Esophagus squamous epithelium (tissue), 5 donors: ENCODE measurements at places on chromosomes 2 and 18.
A peak's percentile ranks its signal among the peaks of the same experiment; 100 is the strongest.

DNA sequence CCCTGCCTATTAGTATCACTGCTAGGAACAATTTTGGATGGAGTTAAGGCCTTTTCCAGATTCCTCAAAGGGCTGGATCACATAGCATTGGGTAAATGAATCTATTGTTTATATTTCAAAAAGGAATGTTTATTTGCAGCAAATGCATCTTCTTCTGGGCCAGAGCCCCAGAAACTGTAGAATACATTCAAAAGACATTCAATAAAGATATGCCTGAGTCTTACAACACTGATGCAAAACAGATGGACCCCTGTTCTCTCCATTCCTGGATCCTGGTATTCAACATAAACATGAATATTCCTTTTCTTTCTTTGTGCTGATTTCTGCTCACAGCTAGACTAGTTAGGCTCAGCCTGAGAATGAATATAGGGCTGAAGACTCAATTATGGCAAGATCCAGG, 227.2 kb upstream of the KLHL29 start:
- DNase-seq = no peak

GRCh38 chr2:151918308-151918707, 90.1 kb upstream of the ARL5A start:
- DNase-seq = no peak

DNA sequence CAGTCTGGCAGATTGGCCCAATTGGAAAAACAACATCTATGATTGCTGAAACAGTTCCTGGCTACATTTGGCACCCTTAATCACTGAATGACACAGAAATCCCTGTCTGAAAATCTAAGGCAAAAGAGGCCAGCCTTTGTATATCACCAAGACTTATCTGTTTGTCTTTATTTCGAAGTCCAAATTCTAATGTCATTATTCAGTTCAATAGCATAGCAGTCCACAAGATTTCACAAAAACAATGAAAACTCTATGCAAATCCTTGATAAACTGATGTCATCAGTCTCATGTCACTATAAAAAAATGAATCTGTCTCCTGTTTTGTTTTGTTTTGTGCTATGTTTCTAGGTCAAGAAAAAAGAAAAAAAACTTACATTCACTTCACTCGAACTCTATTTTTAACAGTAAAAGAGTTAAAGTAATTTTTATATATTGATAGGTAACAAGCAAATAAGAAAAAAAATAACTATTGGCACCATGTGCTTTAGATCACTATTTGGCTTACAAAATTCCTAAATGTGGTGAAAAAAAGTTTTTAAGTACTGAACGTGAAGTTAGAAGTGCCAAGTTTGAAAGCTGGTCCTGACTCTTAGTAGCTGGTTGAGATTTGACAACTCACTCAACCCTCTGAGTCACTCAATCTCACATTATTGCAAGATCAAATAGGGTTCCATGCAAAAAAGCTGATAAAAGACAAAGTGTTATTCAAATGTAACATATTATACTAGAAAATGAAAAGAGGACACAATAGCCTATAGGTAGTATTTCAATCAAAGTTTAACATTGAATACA, 359.3 kb downstream of the IRS1 start:
- DNase-seq = no peak

GRCh38 chr2:136310797-136311603, 193.1 kb upstream of the CXCR4 start:
- no peak for DNase-seq

GRCh38 chr2:71822463-71822862, 325.2 kb downstream of the CYP26B1 start:
- no peak for DNase-seq

DNA sequence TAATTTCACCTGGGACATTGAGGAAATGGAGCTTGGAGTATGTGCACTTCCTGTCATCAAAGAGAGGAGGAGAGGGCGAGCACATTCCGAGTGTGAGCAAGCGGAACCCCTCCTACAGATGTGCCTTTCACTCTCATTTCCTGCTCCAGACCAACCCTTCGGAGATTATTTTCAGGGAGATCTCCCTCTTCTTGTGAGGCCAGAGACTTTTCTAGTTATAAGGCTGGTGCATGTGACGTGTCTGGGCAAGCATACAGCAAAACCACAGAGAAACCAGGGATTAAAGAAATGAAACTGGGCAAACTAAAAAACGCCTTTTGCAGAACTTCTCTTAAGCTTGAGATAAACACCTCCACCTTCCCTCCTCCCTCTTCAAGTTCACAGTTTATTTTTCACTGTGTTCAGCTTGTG, 409.2 kb upstream of the TCF4 start:
- no peak for DNase-seq

GRCh38 chr2:11344956-11345677, 681 bp upstream of the ROCK2 start:
- DNase-seq = no peak

- no peak for DNase-seq
These were observed 208.3 kb downstream of the NDUFA10 start for GRCh38 chr2:239816576-239817467.

GRCh38 chr2:75321599-75321922, 122.2 kb upstream of the TACR1 start:
- no peak for DNase-seq

DNA sequence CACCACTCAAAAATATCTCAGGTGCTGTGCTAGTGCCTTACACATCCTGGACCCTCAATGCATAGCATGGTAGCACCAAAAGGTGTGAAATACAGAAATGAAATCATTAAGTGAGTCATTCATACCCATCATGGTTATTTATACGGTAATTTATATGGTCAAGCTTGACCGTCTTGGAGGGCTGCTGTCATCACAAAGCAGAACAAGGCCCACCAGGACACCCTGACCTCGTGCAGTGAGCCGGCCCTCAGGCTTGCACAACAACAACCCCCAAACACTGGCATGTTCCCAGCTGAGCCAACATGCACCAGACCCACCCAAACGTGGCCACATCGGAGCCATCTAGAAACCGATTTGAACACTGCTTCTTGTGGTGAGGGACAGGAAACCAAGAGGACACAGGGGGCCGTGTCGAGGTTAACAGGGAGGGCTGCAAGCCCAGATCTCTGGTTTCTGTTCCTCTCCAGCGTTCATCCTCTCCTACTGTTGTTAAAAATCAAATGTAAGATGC, 378.5 kb upstream of the ID2 start:
- DNase-seq = peak; percentile 53

DNA sequence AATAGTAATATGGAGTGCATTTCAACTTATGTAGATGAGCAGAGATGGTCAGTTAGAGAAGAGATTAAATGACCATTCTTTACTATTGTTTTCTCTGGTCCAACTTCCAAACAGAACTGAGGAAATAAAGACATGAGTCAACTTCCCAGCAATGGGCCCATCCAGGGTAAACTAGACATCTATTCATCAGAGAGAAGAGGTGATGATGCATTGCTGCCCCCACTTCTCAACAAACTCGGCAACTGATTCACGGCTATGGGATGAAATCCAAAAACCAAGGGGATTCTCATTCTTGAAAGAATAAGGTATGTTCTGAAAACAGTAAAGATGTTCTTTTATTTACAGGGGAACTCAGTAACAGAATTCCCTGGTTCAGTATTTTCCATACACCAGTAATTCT, 190.7 kb downstream of the RDH14 start:
- DNase-seq = no peak

- no peak for DNase-seq
These were observed 94.8 kb upstream of the KCNJ3 start for GRCh38 chr2:154603682-154604081.

- no peak for DNase-seq
These were observed 33.9 kb downstream of the ADCY3 start for GRCh38 chr2:24886126-24886501.

- no peak for DNase-seq
These were observed 8.0 kb upstream of the SF3B1 start for GRCh38 chr2:197442857-197443256.

DNA sequence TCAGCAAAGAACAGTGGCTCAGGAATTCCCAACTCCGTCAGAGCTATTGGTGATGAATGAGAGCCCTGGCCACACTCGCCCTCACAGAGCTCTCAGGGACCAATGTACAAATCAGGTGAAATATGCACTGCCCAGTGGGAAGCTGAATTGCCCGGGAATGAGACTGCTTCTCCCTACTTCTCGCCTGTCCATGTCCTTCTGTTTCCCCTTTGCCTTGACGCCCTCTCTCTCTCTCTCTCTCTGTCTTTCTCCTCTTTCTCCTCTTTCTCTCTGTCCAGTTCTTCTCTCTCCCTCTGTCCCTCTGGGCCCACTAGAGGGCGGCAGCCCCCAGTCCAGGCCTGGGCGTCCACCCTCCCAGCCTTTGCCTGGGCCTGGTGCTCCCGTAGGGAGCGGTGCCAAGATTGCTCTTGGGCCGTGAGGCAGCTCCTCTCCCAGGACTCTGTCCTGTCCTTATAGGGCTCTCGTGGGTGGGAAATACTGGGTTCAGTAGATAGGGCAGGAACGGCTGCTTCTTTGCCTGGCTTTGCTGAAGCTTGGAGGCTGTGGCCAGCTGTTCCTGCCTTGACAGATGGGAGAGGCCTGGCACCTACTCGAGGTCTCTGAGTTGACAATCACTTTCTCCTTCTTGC, 28.4 kb upstream of the PUM2 start:
- DNase-seq = no peak

DNA sequence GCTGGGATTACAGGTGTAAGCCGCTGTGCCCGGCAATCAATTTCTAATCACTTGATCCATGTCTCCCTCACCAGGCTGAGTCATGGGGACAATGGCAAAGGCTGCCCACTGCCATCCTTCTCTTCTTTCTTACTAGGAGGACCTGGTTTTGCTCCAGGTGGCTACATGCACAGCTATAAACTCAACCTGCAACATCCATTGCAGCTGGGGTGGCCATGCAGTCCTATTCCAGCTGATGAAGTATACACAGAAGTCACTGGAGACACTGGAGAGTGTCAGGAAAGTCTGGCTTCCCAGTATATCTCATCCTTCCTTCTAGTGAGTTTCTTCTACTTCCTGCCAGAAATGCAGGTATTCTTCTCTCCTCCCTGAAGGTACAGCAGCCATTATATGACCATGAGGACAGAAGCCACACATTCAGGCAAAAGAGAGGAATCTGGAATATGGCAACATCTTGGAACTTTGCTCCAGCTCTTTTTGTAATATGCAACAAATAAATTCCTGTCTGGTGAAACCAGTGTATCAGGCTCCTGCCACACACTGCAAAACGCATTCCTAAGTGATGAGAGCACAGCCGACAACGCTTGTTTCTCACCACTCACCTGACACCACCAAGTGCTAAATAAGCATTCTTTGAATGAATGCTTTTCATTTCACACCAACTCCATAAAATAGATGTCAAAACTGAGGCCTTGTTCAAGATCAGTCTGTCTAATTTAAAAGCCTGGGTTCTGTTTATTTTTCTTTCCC, 32.3 kb downstream of the SCTR start:
- DNase-seq = no peak

- no peak for DNase-seq
These were observed 65.2 kb upstream of the RNF152 start for GRCh38 chr18:61957801-61958516.

GRCh38 chr2:107338059-107338458, 452.1 kb upstream of the ST6GAL2 start:
- no peak for DNase-seq

DNA sequence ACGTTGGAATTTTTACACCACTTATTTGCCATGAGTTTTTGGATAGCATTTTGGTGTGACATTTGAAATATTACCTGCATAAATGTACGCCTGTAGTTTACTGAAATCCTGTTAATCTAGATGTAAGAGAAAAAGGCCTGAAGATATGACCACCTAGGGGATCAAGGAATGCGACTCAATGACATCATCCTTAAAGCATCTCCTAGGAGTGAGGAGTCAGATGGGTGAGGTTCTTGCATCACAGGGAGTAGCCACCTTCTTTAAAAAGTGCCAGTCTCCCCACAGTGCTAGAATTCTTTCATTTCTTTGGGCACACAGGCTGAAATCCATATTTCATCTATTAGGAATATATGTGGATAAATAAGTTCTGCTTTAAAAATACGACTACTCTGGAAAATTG, 34.5 kb downstream of the ADCYAP1 start:
- DNase-seq = no peak

GRCh38 chr2:135066710-135067109, 14.6 kb downstream of the RAB3GAP1 start:
- no peak for DNase-seq

DNA sequence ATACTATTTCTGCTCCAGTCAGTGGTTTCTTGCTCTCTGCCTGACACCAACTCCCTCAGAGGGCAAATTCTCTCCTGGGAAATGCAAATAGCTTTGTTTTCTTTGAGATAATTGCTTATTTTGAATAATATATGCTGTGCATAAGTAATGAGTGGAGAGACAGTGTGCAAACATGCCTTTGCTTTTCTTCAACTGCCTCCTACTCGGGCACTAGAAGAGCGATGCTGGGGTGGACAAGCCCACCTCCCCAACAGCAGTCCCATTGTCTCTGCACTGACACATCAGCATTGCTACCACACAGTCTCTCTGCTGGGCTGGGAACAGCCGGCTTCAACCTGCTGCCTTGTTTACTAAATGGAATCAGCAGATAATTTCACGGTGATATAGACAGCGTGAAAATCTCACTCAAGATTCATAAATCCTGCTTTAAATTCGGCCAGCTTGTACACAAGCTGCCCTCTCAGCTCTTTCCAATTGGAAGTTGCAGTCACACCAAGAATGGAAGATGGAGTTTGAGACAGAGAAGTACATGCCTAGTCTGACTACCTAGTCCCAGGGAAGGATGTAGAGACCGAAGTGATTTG, 694.5 kb downstream of the TDRD15 start:
- no peak for DNase-seq

GRCh38 chr2:115303-115702, 69.0 kb upstream of the FAM110C start:
- no peak for DNase-seq

- peak; percentile 1 for DNase-seq
These were observed 112.7 kb upstream of the TACR1 start for GRCh38 chr2:75311993-75312392.

DNA sequence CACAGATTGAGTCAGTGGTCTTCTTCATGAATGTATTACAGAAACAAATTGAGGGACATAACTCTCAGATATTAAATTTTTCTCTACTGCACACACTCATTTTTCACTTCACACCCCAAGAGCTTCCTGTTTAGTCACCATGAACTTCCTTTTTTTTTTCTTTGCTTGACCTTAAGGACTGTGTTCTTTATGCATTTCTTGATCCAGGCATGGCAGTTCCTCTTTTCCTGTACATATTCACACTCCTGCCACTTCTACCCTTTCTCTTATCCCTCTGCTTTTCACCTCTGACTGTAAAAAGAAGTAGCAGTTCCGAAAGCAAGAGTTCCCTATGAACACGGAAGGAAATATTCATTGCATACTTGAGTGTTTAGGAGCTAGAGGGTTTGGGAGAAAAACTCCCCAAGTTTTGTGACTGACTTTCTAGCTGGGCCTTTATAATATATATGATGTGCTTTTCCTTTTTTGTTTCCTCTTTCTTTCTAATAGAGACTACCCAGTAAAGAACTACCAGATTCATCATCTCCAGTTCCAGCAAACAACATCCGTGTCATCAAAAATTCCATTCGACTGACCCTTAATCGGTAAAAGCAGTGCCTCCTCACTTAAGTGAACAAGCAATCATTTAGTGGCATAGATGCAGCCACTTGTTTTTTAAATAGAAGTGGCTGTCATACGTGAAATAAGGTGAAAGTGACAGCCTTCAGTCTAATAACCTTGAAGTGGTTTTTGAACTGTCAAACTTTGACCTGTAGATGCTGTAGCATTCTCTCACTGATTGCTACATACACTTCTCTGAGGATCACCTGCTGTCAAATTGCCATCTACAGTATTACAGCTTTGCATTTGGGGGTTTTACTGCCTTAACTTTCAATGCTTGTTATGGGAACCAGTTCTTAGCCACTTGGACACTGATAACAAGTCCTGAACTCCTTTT, 40.8 kb downstream of the PAPOLG start:
- DNase-seq = no peak
